ENCODE measurements at places on chromosomes 4 and X.
A peak's percentile ranks its signal among the peaks of the same experiment; 100 is the strongest.

DNA sequence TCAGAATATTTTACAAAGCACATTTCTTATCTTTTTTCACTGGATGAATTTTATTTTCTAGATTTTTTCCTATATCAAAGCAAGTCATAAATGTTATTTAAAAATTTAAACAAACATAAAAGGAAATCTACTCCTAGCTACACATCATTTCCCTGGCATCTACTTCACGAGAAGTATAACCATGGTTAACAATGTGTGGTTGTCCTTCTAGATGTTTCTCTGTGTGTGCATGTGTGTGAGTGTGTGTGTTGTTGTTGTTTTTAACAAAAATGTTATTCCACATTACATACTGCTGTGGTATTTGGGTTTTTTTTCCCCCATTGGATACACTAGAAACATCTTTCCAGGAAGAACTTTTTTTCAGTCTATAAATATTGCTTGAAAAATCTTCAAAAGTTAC is 103.1 kb downstream of the CHIC2 start:
- no peak for DNase-seq

- no peak for DNase-seq
Measured at GRCh38 chrX:24055043-24055356, 244 bp downstream of the EIF2S3 start.

DNA sequence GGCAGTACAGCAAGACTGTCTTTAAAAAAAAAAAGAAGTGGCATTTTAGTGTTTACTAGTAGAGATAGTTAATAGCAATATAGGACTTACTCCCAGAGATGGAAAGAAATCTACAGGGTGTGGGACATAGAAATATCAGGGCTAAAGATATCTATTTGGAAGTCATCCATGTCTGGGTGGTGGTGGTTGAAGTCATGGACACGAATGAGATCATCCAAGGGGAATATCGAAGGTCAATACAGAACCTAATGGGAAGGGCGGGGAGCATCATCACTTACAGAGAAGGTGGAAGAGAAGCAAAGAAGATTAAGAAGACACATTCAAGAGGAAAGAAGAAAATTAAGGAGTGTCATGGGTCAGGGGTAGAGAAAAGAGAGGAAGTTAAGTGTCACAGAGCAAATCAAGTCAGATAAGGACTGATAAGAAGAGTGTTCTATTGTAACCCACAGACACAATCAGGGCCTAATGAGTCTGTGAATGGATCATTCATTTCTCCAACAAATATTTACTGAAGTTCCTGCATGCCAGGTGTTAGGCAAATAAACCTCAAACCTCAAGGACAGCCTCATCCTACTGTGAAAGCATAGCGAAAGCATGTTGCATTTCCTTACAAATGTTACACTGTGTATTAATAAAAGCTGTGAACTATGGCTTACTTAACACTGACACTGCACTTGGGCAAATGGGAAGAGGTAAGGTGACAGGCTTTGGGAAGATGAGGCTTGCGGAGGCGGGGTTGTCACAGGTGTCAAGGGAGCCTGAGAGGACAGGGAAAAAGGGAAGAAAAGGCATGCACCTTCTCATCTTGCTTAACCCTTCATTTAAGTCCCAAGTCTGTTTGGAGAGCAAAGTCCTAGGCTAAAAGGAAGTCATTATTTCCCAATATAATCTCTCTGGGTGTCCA is 65.3 kb downstream of the ELOVL6 start:
- no peak for DNase-seq

GRCh38 chrX:153903238-153903980 is 1.1 kb upstream of the AVPR2 start:
- no peak for DNase-seq

GRCh38 chr4:64883087-64883807 is 474.0 kb upstream of the TECRL start:
- DNase-seq = no peak

- no peak for DNase-seq
Measured at GRCh38 chrX:4935846-4936245, 1222.4 kb upstream of the PRKX start.

- DNase-seq = no peak
Measured at GRCh38 chr4:72761368-72762038, 192.5 kb upstream of the ADAMTS3 start.

GRCh38 chr4:41257257-41257901 is 651 bp downstream of the UCHL1 start:
- peak; percentile 53 for DNase-seq

Measured in activated naive CD8-positive, alpha-beta T cell treated with anti-CD3 and anti-CD28 coated beads, Interleukin-2, amount 10 ng/mL, durations not matched to agents 7 days and 5 days (primary cell).